CD4-positive, alpha-beta T cell (primary cell): ENCODE measurements at places on chromosomes 12 and 14.
A peak's percentile ranks its signal among the peaks of the same experiment; 100 is the strongest.

GRCh38 chr14:33774723-33775470, 176.0 kb downstream of the EGLN3 start:
- no peak for DNase-seq

GRCh38 chr14:104642540-104642868, 37.9 kb upstream of the TMEM179 start:
- DNase-seq = no peak

DNA sequence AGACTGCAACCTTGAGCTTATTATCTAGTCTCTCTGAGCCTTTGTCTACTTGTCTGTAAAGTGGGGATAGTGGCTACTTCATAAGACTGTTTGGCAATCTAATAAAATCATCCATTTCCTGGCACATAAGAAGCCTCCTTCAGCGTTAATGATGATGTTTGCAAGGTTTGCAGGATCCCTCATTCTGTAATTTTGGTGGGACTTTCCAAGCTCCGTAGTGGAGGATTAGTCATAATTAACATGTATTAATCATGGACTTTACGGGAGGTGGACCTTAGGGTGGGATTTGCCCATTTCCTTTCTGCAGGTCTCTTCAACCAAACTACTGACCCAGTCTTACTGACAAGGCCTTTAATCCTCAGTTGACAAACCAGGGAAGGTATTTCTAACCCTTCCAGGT, 66.2 kb downstream of the NTF3 start:
- DNase-seq = no peak

DNA sequence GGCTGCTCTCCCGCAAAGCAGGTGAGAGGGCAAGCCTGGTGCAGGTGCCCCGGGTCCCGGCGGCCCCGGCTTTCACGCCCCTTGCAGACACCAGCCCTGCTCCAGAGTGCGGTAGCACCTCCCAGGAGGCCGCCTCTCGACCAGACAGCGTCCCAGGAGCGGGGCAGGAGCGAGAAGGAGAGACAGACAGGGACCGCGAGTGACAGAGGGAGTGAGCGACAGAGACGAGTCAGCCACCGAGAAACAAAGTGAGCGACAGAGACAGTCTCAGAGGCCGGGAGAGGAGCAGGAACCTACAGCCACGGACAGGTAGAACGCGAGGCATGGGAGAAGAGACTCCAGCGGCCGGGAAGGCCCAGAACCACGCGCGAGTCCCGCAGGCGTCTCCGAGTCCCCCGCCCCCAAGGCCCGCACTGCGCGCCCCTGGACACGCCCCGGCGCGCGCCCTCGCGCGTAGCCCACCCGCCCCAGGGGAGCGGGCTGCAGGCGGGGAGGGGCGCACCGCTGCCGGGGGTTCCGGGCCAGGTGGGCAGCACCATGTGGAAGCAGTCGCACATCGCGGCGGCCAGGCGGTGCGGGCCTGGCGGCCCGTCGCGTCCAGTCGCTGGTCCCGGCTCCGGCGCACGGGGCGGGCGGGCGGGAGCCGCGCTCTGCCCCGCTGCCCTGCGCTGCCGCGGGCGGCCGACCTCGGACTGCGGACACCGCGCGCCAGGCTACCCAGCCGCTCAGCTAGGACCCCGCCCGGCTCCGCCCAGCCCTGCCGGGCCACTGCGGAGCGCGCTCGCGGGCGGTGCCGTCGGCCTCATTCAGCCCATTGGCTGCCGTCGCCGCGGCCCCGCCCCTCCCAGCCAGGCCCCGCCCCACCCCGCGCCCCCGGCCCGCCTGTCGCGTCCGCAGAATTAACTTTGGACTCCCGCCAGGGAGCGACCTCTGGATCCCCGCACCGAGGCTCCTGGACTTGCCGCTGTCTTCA, at the start of gene AHNAK2:
Gene AHNAK2, minus strand, starts transcription at position 694 of the 973 bp plus-strand sequence. Its CDS starts 137 bp downstream, at position 557.
- DNase-seq = peak; percentile 51

DNA sequence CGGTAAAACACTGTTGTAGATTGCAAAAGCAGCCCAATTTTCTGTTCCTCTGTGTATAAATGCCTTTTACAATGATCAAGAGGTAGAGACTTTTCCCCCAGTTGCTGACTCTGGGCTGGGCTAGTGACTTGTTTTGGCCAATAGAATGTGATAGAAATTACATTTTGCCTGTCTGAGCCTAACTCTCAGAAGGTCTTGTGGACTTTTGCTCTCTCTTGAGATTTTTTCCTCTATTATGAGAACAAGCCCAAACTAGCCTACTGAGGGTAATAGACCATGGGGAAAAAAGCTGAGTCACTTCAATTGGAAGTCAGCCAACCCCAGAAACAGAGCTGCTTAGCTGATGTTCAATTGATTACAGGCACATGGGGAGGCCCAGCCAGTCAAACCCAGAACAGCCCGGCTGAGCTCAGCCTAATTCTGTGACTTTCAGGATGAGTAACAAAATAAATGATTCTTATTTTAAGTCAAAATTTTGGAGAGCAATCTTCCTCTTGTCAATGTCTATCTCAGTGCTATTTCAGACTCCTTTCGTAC, 61.4 kb downstream of the MYF5 start:
- peak; percentile 1 for DNase-seq

GRCh38 chr12:47139000-47139681, 59.4 kb upstream of the AMIGO2 start:
- DNase-seq = no peak

DNA sequence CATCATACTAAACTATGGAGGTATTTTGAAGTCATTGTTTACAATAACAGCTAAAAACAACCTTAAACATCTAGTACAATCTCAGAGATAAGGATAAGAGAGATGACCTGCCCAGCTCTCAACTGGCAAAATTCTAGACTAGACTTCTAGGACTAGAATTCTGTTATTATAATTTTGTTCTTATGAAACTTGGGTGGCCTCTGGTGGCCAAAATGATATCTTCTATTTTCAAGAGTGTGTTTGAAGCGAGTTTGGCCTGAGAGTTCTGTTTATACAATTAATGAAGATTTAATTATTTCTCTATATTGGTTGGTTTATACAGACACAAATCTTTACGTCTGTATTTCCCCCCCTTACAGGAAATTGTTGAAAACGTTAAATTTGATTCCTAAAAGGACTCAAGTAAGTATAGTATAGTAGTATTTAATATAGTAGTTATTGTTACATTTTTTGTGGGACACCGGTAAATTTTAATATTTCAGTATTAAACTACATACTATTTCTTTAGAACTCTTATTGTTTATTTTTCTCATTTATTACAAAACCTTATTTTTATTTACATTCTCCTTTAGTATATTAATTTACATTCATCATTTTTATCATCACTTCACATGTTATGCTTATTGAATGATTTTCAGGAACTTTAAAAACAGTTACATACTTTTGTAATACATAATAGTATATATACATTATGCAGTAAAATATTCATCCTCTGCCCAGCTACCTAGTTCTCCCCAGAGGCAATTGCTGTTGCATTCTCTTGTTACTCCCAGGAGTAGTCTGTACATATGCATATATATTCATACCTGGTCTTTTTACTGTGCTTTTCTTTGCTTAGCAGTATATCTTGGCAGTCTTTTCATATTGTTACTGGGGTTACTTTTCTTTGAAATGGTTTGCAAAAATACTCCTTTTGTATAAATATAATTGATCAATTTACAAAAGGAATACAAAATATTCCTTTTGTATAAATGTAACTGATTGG, 6.6 kb downstream of the PPHLN1 start:
- no peak for DNase-seq

DNA sequence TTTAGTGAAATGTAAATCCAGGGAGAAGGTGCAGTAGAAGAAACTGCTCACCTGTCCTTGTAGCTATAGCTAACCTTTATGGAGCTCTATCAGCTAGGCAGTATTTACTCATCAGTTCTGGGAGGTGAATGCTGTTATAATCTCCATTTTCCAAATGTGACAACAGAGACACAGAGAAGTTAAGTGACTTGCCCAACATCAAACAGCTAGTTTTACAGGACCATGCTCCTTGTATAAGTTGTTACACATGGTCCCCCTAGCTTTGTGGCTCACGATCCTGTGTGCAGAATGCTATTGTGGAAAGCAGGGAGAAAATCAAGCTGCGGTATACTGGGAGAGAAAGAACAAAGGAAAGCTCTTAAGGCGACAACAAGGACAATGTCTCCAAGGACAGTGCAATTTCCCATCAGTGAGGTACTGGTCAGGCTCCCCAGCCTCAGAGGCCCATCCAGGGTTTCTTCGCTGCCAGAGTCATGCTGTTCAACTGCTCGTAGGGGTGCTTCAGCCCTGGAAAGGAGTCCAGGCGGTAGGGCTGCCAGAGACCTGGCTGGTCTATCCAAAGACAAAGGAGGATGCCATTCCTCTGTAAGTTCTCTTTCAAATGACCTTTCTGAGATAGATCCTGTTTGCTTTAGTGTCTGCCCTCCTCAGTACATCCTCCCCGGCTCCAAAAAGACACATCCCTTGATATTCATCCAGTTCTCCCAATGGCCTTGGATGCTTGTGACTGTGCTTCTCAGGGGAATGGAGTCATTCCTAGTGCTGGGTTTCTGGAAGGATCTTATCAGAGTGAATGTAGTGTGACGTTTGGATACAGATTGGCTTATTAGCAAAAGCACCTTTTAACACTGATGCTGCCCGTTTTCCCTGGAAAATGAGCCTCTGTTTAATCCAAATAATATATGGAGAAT, 95.5 kb downstream of the ARF6 start:
- DNase-seq = no peak

DNA sequence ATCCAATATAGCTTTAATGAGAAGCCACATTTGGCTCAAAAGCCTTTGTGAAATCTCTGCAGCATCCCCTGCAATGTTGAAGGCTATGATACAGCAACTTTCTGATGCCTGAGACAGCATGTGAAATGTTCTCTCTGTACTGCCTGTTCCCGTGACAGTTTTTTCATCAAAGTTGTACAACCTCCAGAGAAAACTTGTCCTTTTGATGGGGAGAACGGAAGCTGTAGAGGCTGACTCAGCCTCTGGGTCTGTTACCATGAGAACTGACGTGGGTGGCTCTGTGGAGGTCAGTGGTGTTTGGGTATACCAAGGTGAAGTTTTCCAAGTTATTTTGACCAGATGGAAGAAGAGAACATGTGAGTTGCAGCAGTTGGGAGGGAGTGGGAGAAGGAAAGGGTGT, 17.0 kb downstream of the SLC4A8 start:
- DNase-seq = no peak

DNA sequence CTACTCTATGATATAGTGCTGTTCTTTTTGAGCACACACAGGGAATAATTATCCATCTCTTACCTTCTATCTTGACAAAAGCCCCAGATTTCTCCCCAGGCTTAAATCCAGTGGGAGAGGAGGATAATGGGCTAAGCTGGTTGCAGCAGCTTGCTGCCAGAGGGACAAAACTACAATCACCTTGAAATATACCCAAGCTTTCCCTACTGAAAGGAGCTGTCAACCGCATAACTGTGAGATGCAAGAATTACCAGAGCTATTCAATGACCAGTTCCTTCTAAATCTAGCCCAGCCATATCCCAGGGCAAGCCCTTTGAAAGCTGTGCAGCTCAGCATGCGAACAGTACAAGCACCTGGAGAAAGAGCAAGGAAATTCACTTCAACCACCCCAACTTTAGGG, 943 bp upstream of the MGAT4C start:
- DNase-seq = no peak

- no peak for DNase-seq
These were observed 31.6 kb upstream of the RIN3 start for GRCh38 chr14:92481811-92482555.

DNA sequence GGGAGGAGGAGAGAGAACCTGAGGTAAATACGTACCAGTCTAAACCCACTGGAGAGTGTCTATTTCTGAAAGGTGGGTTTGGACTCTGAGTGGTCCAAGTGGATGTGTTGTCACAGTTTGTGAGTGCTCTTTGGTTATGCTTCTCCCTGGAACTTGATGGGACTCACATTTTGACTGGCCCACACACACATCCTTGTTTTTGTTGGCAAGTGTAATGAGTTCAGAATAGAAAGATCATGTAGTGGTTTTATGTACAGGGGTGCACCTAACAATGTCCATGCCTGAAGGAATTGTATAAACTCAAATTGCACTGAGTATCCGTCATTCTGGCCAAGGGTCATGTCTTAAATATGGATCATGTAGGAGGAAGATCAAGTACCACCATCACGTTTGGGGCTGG, 4.8 kb downstream of the PPFIBP1 start:
- no peak for DNase-seq

DNA sequence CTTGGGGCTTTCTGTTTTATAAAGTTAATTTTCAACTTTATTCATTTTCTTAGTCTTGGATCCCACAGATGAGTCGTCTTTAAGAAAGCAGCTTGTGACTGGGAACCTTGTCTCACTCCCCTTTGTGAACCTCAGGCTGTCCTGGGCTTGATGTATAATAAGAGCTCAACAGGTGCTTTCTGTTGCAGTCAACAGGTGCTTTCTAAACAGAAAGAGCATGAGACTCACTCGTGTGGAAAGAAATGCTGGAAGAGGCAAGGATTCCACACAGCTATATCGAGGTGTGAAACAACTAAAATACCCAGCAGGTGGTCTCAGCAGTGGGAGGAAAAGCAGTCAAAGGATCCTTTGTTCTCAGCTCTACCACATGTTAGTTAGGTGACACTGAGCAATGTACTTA, 398.9 kb downstream of the EGLN3 start:
- no peak for DNase-seq

DNA sequence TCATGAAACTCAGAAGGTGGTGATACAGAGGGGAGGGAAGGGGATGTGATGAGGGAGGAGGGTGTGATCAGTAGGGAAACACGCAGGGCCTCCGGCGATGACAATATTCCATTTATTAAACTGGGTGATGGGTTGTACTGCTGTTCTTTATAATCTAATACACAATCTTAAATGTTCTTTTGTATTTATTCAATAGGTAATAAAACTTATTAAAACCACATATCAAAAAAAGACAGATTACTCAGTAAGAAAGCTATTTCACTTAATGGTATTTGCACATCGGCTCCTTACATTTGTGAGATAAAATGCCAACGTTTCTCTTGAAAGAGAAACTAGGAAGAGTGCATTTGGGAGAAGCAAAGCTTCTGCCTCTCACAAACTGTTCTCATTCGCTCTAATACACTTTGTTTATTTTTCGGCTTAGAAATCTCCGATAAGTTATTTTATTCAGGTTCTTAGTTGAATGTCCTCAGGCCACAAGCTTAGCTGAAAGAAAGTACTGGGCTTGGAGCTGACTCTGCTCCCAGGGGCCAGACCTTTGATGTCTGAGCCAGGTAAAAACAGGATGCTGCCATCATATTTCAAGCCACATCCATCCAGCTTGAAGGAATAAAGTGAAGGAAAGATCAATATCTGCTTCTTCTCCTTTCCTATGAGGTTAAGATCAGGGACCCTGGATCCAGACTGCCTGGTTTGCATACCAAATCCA, 17.5 kb downstream of the STON2 start:
- DNase-seq = no peak

GRCh38 chr14:38873941-38874612, 229.0 kb downstream of the SEC23A start:
- DNase-seq = no peak
